ENCODE measurements at places on chromosomes 4 and X.

GRCh38 chr4:82376109-82376508 is 2.3 kb upstream of the HNRNPD start:
- no peak for DNase-seq

DNA sequence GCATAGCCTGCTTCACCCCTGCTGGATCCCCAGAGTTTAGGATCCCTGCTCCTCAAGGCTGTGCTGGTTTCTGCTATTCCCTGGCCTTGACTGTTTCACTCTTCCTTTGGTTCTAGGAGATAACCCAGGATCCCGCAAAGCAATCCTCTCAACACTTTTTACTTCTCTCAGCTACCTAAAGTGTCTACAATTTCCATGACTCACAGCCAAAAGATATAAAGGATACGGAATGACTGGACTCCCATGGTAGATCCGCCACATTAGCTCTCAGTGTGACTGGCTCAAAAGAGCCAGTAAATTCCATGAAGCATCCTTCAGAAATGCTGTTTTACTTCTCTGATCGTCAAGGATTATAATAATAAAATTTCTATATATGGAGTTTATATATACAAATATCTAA is 66.3 kb upstream of the TMEM164 start:
- DNase-seq: no peak

GRCh38 chrX:650811-651210 is 20.2 kb downstream of the SHOX start:
- DNase-seq: no peak

- DNase-seq: no peak
Observed at GRCh38 chrX:15983034-15983433, 128.4 kb upstream of the AP1S2 start.

DNA sequence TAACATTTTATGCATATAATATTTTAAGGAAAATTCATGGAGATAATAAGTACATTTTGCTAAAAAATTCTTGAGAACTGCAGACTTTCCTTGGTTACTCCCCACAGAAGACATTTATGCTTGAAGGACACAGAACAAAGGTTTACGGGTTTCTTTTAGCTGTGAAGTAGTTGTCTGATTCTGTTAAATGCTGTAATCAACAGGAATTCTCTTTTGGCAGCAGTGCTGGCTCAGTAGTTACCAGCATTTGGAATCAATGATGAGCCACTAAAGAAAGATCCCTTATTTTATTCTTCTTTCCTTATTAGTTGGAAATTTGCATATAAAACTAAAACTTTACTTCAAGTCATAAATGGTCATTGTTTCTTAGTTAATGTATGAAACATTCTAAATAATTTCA is 199.3 kb upstream of the FAT4 start:
- no peak for DNase-seq

DNA sequence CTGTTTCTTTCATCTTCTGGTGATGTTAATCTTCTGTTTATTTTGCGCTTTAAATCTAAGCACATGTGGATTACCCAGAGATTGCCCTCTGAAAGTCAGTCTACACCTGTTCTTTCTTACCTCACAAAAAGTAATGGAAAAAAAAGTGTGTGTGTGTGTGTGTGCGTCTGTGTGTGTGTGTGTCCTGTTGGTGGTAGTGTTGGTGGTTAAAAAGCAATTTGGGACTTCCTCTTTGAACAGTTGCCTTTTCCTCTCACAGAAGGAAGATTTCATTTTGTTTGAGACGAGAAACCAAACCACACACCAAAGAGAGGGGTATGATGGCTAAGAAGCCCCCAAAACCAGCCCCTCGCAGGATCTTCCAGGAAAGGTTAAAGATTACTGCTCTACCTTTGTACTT is at the start of gene STAP1:
Gene STAP1, plus strand, starts transcription at position 235 of the 400 bp plus-strand sequence. Its CDS starts 83 bp downstream, at position 318.
- peak; percentile 80 for DNase-seq

DNA sequence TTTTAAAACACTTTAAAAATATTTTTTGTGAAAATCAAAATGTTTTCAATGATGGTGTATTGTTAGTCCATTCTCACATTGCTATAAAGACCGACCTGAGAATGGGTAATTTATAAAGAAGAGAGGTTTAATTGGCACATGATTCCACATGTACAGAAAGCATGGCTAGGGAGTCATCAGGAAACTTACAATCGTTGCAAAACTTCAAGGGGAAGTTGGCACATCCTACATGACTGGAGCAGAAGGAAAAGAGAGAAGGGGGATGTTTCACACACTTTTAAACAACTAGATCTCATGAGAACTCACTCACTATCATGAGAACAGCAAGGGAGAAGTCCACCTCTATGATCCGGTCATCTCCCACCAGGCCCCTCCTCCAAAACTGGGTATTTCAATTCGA is 110.7 kb downstream of the TMEM47 start:
- DNase-seq: no peak

DNA sequence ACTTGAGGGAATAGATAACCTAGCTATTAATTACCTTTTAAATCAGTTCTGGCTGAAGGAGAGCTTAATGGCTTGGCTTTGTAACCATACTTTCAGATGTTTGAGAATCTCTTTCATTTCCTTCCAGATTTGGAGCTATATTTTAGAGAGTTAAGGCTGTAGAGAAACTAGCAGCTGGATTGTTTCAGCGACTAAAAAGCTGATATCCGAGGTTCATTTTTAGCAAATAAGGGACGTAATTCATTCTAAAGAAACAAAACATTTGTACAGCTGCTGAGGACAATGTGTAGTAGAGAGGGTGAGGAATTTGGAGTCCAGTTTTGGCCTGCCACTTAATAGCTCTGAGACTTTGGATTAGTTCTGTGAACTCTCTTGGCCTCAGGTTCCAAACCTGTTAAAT is 12.2 kb downstream of the OSTC start:
- DNase-seq: no peak

GRCh38 chr4:8283161-8283560 is 13.6 kb downstream of the HTRA3 start:
- no peak for DNase-seq

GRCh38 chr4:151711646-151712045 is 49.2 kb downstream of the GATB start:
- no peak for DNase-seq

GRCh38 chrX:135200297-135200696 is 29.1 kb upstream of the CT55 start:
- DNase-seq: no peak

GRCh38 chr4:131427000-131427399 is 1722.1 kb upstream of the PCDH10 start:
- no peak for DNase-seq

DNA sequence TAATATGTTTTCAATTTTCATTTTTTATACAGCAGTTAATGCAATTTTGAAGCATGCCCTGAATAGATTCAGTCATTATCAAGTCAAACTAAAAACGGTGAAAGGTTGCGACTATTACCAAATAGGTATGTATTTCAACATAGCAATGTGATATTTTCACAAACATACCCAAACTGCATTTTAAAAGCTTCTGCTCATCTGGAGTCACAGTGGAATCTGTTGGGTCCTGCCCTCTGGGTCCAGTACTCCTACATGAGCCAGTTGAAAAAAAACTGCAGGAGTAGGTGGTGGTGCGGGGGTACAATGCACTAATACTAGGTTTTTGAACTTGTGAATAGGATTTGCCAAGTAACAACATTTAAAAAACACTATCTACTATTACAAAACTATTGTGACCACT is 938 bp downstream of the GPR34 start:
- no peak for DNase-seq

DNA sequence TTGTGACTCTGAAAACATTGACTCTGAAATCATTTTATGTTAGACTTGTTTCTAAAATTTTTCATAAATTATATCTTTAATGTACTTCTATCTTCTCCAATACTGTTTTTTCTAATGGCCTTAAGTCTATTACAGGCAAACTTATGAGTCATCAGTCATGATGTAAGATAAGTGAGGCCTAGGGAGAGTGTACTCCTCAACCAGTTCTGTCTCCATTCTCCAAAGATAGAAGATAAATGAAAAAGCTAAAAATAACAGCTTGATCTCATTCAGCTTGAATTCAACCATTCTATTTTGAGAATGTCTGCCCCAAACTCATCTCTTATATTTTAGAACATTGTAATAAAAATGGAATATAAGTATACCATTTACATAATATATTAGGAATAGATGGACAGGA is 34.5 kb downstream of the STBD1 start:
- DNase-seq: no peak

DNA sequence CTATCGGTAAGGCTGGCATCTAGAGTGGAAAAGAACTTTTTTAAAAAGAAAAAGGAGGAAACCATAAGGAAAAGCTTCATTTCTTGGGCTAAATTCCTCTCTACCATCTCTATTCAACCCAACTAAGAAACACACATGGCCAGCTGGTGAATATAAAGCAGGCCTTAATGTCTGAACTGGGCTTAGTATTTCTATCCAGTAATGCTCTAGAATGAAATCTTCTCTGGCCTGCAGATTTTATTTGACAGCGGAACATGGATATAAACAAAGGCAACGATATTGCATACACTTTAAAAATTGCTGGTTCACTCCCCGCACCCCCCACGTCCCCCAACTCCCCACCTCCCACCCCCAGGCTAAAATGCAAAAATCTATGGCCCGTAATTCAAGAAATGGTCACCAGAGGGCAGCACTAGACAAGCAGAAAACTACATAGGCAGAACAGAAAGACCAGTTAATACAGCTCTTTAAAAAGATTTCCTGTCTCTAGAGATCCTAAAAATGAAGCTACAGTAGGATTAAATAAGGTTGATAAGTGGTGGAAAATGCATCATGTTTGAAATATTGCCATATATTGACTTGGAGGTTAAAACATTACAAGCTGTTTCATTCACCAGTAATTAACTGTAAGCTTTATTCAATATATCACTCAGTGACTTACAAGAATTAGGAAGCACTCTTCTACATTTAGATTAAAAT is 155.2 kb upstream of the GALNT7 start:
- peak; percentile 54 for DNase-seq
